ENCODE measurements at places on chromosomes 7 and 10.
A peak's percentile ranks its signal among the peaks of the same experiment; 100 is the strongest.

DNA sequence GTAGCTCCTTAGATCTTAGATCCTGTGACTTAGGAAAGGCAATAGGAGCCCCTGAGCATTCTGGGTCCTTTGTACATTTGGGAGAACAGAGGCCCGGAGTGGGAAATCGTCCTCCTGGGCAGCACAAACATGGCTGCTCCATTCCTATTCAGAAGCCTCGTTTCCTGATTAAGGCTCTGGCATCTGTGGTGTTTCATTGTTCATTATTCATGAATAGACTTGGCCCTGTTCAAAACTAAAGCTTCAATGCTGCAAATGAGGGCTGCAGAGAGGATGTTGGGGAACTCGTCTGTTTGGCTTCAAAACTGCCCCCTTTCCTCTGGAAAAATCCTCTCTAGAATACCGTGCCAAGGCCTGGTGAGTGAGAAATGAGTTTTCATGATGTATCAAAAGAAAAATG is 3.4 kb upstream of the HTRA1 start:
- DNase-seq, result no peak

DNA sequence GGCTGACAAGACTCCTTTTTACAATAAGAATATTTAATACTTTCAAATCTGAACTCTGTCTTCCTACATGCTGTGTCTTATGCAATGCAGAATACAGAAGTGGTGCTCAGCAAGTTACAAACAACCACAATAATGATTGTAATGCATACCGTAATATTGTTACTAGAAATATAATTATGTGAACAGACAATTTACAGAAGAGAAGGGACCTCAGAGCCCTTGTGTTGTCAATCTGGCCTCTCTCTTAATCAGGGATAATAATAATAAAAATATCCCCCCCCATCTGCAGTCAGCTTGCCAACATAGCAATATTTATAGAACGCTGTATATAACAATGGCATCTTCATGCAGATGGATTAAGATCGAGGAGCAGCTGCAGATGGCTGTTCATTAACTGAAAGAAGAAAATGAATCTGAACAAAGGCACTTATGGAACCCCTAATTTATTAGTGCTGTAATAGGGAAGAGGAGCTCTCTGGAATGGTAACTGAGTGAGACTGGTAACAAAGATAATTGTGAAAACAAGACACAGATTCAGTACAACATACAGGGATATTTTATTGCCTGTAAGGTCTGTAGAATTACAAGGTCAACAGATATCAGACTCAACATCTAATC is 106.3 kb downstream of the TMEM26 start:
- no peak for DNase-seq

GRCh38 chr10:25177754-25178135 is 2.9 kb downstream of the GPR158 start:
- DNase-seq, result no peak

- DNase-seq, result no peak
Observed at GRCh38 chr7:101564778-101565211, 64.3 kb downstream of the MYL10 start.

DNA sequence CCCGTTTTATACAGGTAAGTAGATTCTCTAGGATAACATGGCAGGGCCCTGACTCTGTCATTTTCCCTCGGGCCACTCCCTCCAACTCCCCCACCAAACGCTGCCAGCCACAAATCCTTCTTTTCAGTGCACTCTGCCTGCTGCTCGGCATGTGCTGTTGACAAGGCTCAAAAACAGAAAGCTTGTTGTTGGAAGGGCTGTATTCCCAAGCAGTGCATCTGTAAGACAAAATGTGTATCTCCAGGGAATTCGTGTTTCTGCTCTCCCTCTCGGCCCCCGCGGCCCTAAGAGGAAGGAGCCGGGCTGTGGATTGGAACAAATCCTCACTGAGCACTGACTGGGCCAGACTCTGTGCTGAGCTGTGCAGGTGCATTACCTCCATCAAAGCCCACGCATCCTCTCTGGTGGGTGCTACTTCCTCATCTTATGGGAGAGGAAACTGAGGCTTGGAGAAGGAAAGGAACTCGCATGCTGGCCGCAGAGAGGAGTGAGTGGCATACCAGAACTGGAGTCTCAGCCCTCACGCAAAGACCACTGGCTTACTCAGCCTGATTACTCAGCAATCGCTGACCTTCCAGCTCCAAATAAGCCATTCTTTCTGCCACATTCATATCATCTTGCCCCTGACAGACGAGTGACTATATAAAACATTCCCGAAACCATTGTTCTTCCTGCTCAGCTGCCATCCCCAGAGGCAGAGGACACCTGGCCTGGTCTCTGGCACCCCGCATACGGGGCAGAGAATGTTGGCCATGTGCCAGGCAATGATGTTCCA is 33.5 kb upstream of the ENO4 start:
- no peak for DNase-seq

- no peak for DNase-seq
Observed at GRCh38 chr7:142385491-142386340, 127.9 kb upstream of the PRSS58 start.

GRCh38 chr10:21150166-21150565 is 253.1 kb upstream of the NEBL start:
- DNase-seq, result no peak

- DNase-seq, result no peak
Observed at GRCh38 chr10:44101082-44101481, 283.8 kb downstream of the CXCL12 start.

DNA sequence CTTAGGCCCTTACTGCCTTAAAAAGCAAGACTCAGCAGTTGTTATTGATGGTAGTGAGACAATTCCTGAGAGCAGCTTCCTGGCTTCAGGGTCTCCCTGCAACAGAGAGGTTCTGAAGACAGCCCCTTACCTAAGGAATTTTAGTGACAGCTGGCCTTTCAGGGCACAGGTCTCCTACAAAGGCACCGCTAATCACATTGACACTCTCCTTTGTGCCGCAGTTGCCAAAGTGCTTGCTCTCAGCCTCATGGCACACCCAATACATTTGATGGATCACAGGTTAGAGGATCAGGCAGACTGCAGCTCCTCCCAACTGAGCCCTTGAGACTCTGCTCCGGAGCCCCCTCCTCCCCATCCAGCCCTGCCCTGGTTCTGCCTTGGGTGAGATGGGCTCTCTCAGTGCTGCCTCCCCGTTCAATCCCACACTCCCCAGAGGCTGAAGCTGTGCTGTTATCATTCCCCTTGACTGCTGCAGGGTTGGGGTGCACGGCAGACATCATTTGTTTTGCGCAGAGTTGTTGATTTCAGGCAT is 198.2 kb downstream of the EMX2 start:
- no peak for DNase-seq

DNA sequence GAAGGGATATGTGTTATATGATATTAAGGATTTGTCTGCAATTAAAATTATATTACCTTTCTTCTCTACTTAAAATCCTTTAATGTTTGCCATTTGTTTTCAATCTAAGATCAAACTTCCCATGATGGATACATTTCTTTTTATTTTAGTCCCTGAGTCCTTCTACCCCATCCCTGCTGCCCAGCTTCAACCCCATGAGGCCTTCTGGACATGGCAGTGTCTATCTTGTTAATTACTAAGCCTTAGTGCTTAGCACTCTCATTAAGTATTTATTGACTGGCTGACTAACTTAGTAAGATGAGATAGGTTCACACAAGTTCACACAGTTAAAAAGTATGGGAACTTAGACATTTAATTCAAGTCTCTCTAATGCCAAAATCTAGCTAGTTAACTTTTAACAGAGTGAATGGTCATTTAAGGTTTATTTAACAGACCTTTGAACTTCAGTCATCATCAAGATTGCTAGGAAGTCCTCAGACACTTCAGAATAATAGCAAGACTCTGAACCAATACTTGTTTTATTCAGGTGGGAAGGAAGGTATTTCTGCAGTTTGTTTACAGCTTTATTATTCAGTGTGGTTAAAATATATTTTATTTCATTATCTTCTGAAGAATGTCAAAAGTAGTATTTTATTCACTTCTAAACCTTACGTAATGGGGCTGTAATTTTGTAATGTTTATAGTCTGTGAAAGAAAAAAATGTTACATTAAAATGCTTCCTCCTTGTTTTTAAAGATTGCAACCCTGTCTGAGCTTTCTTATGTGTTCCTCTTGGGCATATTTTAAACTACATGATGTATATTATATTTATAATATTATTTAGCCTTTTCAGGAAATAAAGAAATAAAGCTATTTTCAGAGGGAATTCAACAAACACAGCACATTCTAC is 848.9 kb downstream of the REEP3 start:
- no peak for DNase-seq

GRCh38 chr10:71797533-71798307 is 24.4 kb upstream of the VSIR start:
- DNase-seq, result no peak

- no peak for DNase-seq
Observed at GRCh38 chr10:132912713-132913558, 29.4 kb downstream of the CFAP46 start.

DNA sequence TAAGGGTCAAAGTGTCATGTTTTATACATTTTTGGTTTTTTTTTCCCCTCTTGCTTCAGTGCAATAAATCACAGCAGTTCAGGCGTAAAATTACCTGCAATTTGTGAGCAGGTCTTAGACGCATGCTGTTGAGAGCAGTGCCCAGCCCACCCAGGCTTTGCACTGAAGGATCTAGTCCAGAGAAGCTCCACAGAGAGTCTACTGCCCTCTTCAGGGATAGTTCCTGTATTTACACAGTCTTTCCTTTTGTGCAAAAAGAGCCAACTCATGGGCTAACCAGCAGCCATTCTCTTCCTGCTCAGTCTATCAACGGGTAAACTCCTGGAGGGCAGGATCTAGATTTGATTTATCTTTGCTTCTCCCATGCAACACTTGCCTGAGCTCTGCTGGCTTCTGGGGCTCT is 82.2 kb upstream of the NAMPT start:
- no peak for DNase-seq

DNA sequence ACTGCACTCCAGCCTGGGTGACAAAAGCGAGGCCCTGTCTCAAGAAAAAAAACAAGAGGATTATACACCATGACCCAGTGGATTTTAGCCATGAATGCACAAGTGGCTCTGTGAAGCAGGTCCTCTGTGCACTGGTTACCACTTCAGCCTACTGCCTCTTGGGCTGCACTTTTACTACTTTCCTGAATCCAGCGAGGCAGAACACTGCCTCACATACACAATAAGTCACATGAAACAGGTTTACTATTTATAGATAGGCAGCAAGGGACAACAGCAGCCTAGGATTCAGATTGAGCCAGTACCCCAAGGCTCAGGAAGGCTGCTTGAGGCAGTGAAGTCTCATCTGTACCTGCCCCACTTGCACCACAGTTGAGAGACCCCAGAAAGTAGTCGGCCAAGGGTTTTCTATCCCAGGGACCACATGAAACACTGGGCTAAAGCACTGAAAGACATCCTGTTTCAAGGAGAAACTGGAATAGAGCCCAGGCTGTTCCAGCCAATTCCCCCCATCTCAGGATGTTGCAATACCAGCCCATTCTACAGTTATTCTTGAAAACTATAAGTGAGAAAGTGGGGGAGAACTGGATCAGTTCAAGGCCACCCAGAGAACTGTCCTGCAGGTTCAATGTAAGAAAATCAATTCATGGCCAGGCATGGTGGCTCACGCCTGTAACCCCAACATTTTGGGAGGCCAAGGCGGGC is 10.3 kb upstream of the OGDH start:
- no peak for DNase-seq

GRCh38 chr7:73891178-73891885 is 30.4 kb downstream of the TMEM270 start:
- DNase-seq, result no peak

- DNase-seq, result no peak
Observed at GRCh38 chr7:149310113-149310836, 48.3 kb downstream of the ZNF783 start.

GRCh38 chr7:16261100-16261499 is 160.2 kb downstream of the CRPPA start:
- no peak for DNase-seq

GRCh38 chr10:114694752-114695151 is 36.7 kb upstream of the ABLIM1 start:
- DNase-seq, result no peak

DNA sequence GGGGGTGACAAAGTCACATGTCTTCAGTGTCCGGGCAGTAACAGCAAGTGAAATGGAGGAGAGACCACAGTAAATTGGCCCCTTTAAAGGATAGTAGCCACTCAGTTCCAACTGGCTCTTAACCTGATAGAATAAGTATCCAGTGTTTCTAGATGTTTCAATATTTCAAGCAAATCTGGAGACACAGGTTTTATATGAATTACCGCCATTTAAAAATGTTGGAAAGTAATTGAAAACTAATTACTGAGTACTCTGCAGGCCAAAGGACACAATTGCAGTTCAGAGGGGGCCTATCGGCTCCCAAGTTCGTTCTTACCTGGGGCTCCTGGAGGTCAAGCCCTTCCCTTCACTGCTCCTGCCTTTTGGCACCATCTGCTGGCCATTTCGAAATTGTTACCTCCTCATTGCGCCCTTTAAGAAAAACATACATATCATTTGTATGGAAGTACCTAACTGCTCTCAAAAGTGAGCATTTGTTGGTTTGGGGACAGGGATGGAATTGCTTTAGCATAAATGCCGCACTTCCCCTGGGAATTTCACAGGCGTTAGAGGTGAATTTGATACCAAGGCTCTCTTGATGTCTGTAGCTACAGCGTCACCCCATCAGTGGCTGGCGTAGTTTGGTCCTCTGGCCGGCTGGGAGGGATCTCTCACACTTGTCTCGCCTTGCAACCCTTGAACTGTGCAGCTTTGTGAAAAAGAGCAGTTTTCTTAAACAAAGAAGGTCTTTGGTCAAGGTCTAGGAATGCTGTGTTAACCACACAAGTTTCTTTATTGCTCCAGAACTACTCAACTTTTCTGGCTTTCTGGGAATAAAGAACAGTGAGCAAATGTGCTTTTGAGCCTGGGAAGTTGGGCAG is 220.0 kb downstream of the ARHGAP21 start:
- no peak for DNase-seq

DNA sequence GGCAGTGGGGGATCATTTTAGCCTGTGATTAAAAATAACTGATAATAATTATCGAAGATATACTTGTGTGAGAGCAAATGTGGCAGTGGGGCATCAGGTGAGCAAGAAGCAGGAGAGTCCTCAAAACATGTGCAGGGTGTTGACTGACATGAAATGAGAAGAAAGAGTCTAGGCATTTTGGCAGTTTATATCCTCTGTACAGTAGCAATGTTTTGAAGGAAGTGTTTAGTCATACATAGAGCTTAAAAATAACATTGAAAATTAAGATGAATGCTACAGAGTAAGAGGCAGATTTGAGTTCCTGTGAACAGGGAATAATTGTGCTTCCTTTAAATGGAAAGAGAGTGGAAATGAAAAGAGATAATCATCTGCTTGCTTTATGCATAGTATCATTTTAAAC is 47.4 kb downstream of the VPS50 start:
- DNase-seq, result no peak

GRCh38 chr7:116500078-116500853 is 728 bp downstream of the CAV2 start:
- DNase-seq, result peak; percentile 20

DNA sequence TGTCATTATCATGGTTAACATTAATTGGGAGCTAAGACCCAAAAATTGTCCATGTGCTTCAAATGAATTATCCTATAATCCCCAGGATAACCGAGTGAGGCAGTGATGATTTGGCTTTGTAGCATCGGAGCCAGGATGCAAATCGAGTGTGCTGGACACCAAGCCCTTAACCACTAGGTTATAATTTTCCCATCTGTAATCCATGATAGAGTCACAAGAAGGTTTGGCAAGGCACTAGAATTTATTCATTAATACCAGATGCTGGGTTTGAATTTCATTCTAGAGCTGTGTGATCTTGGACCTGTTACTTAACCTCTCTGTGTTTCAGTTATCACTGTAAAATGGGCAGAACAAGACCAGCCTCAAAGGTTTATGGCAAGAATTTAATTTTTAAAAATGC is 21.0 kb upstream of the ITGB1 start:
- no peak for DNase-seq

GRCh38 chr7:88218836-88219605 is 817 bp downstream of the SRI start:
- DNase-seq, result peak; percentile 9

GRCh38 chr10:6657196-6657595 is 77.1 kb upstream of the PRKCQ start:
- no peak for DNase-seq
